ENCODE measurements at places on chromosomes 13 and 19.

DNA sequence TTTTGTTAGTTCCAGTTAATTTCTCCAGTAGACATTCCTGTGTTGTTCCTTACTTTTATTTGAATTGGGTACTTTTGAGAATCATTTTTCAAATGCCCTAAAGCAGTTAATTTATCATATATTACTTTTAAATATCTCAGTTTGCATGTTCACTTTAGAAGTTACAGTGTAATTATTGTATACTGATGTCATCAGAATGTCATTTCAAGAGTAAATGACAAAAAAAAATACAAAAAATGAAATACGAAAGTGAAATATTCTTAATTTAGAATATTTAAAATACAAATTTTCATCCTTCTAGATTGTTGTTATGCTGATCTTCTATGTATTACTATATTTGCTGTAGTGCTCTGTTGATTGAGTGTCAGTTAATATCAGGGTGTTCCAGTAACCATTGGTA lies 114.2 kb downstream of the PAN3 start:
- DNase-seq, result no peak

- peak; percentile 75 for DNase-seq
These were observed 52.0 kb downstream of the GNG7 start for GRCh38 chr19:2650515-2650914.

GRCh38 chr19:43812688-43813087 lies 10.4 kb upstream of the LYPD5 start:
- DNase-seq, result no peak

GRCh38 chr13:33832872-33833271 lies 14.9 kb downstream of the RFC3 start:
- no peak for DNase-seq

- no peak for DNase-seq
These were observed 165.0 kb downstream of the LACC1 start for GRCh38 chr13:44044547-44045179.

- no peak for DNase-seq
These were observed 14.5 kb downstream of the LIPE start for GRCh38 chr19:42412661-42413076.

DNA sequence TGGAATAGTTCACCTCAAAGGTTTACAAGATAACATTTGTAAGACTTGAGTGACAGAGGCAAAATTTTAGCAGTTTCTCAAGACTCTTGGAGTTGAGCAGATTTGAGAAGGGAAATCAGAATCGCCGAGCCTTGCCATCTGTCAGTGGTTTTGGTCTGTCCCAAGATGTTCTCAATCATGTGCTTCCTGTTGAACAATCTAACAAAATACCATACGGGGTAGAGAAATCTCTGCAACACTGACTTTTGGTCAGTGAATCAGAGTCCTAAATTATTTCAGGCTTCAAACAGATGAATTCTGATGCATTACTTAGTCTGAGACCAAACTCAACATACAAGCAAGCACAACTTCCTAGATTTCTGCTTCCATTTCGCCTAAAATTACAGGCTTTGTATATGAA lies 3.8 kb downstream of the KCTD12 start:
- DNase-seq, result no peak

- DNase-seq, result no peak
These were observed 2.1 kb downstream of the NKPD1 start for GRCh38 chr19:45158503-45159209.

GRCh38 chr13:49498206-49498605 lies 2.5 kb downstream of the PHF11 start:
- no peak for DNase-seq

GRCh38 chr19:6018786-6019185 lies 40.8 kb upstream of the RANBP3 start:
- DNase-seq, result no peak

DNA sequence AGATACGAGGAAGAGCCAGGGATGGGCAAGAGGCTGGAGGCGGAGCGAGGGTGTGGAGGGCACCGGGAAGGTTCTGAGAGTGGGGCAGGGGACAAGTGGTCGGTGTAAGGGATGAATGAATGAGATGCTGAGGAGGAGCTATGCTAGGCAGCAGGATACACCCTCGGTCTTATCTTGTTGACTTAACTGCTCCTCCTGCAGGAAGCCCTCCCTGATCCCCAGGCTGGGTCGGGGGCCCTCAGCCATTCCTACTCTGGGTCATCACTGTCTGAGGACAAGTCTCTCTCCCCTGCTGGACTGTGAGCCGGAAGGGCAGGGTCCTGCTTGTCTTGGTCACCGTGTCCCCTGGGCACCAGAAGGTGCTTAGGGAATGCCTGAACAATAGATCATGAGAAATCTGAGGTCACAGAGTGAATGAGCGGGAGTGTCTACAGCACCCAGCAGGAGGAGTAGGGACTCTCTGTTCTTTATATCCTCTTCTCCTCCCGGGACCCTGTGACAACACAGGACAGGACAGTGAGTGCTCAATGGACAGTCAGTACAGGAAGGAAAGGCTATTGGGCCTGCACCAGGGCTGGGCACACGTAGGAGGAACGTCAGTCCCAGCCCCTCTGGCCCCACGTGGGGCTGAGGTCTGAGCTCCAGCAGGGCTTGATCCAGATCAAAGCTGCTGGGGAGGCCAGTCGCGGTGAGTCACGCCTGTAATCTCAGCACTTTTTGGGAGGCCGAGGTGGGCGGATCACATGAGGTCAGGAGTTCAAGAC lies 6.5 kb downstream of the NKPD1 start:
- DNase-seq, result no peak

GRCh38 chr19:36773223-36773579 lies 594 bp upstream of the ZNF850 start:
- no peak for DNase-seq

Measured in retina (tissue), 1 donor.